Activated naive CD4-positive, alpha-beta T cell treated with anti-CD3 and anti-CD28 coated beads for 36 hours (primary cell): ENCODE measurements at places on chromosomes 13 and 19.

DNA sequence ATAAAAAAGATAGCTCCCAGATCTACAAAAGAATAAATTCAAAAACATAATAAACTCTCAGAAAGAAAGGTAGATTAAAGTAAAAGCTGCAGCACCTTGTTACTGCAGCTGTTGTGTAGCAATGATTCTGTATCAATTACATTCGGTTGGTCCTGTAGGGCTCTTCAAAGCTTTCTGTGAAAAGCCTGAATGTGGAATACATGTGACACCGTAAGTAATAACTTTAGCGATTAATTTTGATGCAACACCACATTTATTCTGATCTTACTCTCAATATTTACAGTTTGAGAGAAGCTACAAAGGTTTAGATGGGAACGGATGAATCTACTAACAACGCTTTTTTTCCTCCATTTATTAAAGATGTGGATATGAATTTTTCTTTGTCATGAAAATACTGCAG, 279.2 kb downstream of the DACH1 start:
- DNase-seq = no peak
- no peaks in the 10 kb centered on the region for H3K4me1 ChIP-seq
- H3K27me3 ChIP-seq = no peaks in the 10 kb centered on the region

GRCh38 chr13:97629601-97630272, 195.8 kb downstream of the RAP2A start:
- H3K36me3 ChIP-seq = no peaks in the 10 kb centered on the region
- DNase-seq = no peak
- peaks cover 8% of the 10 kb centered on the region for H3K27me3 ChIP-seq
- H3K4me3 ChIP-seq = no peak overlapping the region
- no peak overlapping the region for H3K27ac ChIP-seq

GRCh38 chr13:26473571-26474230, 83.8 kb upstream of the WASF3 start:
- H3K27me3 ChIP-seq = peaks cover 3% of the 10 kb centered on the region
- H3K36me3 ChIP-seq = no peaks in the 10 kb centered on the region
- no peak overlapping the region for H3K4me3 ChIP-seq
- H3K4me1 ChIP-seq = peaks cover 8% of the 10 kb centered on the region
- no peak for DNase-seq
- no peak overlapping the region for H3K27ac ChIP-seq

GRCh38 chr19:6518145-6518911, 12.5 kb upstream of the TNFSF9 start:
- H3K4me3 ChIP-seq = peak overlapping the region; percentile 20
- peak overlapping the region; percentile 54 for H3K27ac ChIP-seq
- no peaks in the 10 kb centered on the region for H3K27me3 ChIP-seq
- DNase-seq = peak; percentile 72
- H3K36me3 ChIP-seq = no peaks in the 10 kb centered on the region

GRCh38 chr13:107553838-107554237, 661.5 kb downstream of the LIG4 start:
- no peaks in the 10 kb centered on the region for H3K27me3 ChIP-seq
- no peaks in the 10 kb centered on the region for H3K36me3 ChIP-seq
- H3K27ac ChIP-seq = no peak overlapping the region
- DNase-seq = no peak
- no peak overlapping the region for H3K4me3 ChIP-seq

DNA sequence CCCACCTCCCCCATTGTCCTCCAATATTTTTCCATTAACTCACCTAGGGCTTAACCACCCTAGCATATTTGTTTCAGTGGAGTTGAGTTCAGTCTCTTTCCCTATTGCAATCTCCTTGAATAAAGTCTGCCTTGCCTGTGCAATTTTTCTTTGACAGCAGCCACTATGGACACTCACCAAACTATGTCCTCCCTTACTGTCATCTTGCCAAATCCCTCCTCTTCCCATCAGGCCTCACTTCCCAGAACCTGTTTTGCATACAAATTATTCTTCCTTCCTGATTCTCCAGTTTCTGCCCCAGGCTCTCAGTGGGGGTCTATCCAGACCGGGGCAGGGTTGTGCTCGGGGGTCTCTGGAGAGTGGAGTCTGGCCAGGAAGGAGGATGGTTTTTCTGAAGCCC, 2.2 kb upstream of the LYPD5 start:
- H3K27me3 ChIP-seq = peaks cover 3% of the 10 kb centered on the region
- H3K4me1 ChIP-seq = no peaks in the 10 kb centered on the region
- no peak for DNase-seq
- H3K36me3 ChIP-seq = no peaks in the 10 kb centered on the region

- no peak for DNase-seq
- no peaks in the 10 kb centered on the region for H3K36me3 ChIP-seq
- no peak overlapping the region for H3K4me3 ChIP-seq
- H3K27ac ChIP-seq = no peak overlapping the region
These were observed 864.9 kb upstream of the PCDH20 start for GRCh38 chr13:62280590-62280989.

GRCh38 chr19:41586064-41586463, 10.1 kb downstream of the CEACAM21 start:
- DNase-seq = no peak
- H3K27me3 ChIP-seq = no peaks in the 10 kb centered on the region
- H3K36me3 ChIP-seq = peaks cover 34% of the 10 kb centered on the region
- H3K4me3 ChIP-seq = no peak overlapping the region
- no peak overlapping the region for H3K27ac ChIP-seq

GRCh38 chr19:504616-505015, 2.7 kb upstream of the TPGS1 start:
- H3K36me3 ChIP-seq = no peaks in the 10 kb centered on the region
- no peak for DNase-seq
- H3K4me3 ChIP-seq = no peak overlapping the region
- peaks cover under 1% of the 10 kb centered on the region for H3K27me3 ChIP-seq
- peaks cover 25% of the 10 kb centered on the region for H3K4me1 ChIP-seq
- H3K27ac ChIP-seq = no peak overlapping the region

DNA sequence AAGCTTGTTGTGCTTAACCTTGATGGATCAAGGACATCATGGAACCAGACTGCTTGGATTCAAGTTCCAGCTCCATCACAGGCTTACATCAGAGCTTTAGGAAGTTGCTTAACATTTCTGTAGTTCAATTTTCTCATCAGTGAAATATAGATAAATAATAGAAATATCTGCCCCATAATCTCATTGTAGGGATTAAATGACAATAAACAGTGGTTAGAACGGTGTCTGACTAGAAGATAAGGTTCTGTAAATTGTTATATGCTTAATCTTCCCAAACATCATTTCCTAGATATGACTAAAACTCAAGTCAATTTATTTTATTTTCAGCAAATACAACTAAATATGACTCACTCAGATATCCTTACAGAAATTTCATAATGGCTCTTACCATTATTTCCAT, 83.5 kb downstream of the SLITRK1 start:
- H3K27ac ChIP-seq = no peak overlapping the region
- no peak for DNase-seq
- no peak overlapping the region for H3K4me3 ChIP-seq
- H3K36me3 ChIP-seq = no peaks in the 10 kb centered on the region
- H3K4me1 ChIP-seq = no peaks in the 10 kb centered on the region

DNA sequence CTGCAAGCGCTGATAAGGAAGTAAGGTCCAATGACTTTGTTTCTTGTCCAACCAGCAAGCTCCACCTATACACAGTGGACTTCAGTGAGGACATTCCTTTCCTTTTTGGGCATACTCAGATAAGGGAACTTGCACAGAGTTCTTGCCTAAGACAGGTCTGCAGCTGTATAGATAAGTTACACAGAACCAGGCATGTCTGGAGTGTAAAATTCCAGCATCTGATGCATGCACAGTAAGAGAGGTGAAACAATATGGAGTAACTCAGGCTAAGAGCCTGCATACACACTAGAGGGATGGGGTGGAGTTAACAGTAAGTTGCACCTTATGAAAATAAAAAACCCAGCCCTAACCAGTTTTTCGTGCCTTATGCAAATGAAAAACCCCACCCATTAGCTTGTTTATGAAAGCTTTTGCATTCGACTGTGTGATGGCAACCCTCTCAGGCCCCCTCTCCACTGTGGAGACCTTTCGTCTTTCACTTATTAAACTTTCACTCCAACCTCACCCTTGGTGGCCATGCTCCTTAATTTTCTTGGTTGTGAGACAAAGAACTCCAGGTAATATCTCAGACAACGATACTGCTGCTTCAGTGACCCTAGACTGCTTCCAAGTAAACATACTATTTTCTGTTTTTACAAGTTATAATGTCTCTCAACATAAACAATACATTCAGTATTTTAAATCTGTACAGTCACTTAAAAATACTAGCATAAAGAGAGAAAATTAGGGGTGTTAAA, 2859.0 kb upstream of the PCDH20 start:
- no peaks in the 10 kb centered on the region for H3K27me3 ChIP-seq
- no peak overlapping the region for H3K27ac ChIP-seq

- peaks cover 73% of the 10 kb centered on the region for H3K27me3 ChIP-seq
- H3K4me3 ChIP-seq = no peak overlapping the region
- no peaks in the 10 kb centered on the region for H3K36me3 ChIP-seq
- H3K27ac ChIP-seq = no peak overlapping the region
These were observed 17.2 kb downstream of the KCNC3 start for GRCh38 chr19:50311723-50312635.

DNA sequence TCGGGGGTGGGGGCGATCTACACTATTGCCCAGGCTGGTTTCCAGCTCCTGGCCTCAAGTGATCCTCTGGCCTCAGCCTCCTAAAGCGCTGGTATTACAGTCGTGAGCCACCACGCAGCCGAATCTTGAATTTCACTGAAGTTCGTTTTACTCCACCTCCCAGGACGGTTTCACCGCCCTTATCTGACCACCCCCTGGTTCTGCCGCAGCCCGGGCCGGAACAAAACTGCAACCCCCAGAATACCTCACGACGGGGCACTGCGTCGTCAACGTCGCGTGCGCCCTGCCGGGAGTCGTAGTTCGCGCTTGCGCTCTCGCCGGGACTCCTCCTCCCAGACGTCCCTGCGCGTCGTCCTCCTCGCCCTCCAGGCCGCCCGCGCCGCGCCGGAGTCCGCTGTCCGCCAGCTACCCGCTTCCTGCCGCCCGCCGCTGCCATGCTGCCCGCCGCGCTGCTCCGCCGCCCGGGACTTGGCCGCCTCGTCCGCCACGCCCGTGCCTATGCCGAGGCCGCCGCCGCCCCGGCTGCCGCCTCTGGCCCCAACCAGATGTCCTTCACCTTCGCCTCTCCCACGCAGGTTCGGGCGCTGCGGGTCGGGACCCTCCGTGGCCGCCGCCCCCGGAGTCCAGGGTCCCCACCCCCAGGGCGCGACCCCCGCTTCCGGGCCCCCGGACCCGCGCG, at the start of gene ATP5F1D:
ATP5F1D (plus strand) TSS at position 335 of the 679 bp plus-strand sequence; CDS start at position 435, 100 bp downstream.
- H3K27me3 ChIP-seq = peaks cover 10% of the 10 kb centered on the region
- DNase-seq = peak; percentile 94
- peaks cover 2% of the 10 kb centered on the region for H3K36me3 ChIP-seq
- H3K4me1 ChIP-seq = peaks cover 43% of the 10 kb centered on the region

- no peak overlapping the region for H3K4me3 ChIP-seq
- no peaks in the 10 kb centered on the region for H3K4me1 ChIP-seq
- peaks cover 7% of the 10 kb centered on the region for H3K36me3 ChIP-seq
- no peak for DNase-seq
- H3K27ac ChIP-seq = no peak overlapping the region
These were observed 103.4 kb downstream of the FRY start for GRCh38 chr13:32135056-32135390.

DNA sequence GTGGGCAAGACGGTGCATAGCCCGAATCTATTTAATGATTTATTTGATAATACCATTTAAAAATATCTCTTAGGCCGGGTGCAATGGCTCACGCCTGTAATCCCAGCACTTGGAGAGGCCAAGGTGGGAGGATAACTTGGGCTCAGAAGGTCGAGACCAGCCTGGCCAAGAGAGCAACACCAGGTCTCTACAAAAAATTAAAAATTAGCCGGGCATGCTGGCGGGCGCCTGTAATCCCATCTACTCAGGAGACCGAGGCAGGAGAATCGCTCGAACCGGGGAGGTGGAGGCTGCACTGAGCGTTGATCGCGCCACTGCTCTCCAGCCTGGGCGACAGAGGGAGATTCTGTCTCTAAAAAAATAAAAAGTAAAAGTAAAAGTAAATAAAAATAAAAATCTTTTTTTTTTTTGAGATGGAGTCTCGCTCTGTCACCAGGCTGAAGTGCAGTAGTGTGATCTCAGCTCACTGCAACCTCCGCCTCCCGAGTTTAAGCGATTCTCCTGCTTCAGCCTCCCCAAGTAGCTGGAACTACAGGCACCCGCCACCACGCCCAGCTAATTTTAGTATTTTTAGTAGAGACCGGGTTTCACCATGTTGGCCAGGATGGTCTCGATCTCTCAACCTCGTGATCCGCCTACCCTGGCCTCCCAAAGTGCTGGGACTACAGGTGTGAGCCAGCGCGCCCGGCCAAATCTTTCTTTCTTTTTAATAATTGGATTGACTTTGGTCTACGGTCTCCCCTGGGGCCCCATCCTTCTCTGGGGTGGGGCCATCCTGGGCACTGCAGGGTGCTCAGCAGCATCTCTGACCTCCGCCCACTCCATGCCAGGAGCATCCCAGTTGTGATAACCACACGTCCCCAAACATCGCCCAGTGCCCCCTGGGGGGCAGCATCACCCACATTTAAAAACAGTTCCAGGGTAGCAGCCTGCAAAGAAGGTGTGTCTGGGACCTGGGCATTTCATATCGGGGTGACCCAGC, 90.7 kb downstream of the GNG7 start:
- peak overlapping the region; percentile 81 for H3K4me3 ChIP-seq
- H3K4me1 ChIP-seq = peaks cover 47% of the 10 kb centered on the region
- H3K27ac ChIP-seq = no peak overlapping the region
- peak; percentile 54 for DNase-seq
- peaks cover 4% of the 10 kb centered on the region for H3K27me3 ChIP-seq

DNA sequence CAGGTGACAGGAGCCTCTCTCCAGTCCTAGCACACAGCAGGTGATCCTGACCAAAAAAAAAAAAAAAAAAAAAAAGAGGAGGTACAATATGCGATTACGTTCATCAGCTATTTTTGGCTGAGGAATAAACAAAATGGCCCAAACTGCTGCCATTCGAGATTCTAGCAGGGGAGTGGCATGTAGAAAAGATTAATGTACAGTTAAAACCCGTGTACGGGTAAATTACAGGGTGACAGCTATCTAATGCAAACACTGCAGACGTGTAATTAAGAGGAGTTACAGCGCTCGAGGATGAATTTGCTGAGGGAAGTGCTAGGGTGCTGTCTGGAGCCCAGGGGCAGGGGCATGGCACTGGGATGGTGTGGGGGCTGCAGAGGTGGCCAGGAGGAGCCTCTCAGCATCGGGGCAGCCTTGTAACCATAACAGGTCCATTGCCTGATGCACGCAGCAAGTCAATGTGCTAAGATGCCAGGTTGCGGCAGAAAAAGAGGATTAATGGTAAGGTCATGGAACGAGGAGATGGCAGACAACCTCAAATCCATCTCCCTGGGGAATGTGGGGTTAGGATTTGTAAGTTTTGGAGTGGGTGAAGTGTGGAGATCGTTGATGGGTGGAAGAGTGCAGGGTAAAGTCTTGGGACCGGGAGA, 17.4 kb downstream of the CHST8 start:
- H3K4me1 ChIP-seq = no peaks in the 10 kb centered on the region
- H3K27me3 ChIP-seq = peaks cover 11% of the 10 kb centered on the region
- H3K4me3 ChIP-seq = no peak overlapping the region

- H3K27ac ChIP-seq = no peak overlapping the region
- DNase-seq = no peak
- no peak overlapping the region for H3K4me3 ChIP-seq
- peaks cover 1% of the 10 kb centered on the region for H3K4me1 ChIP-seq
- peaks cover 2% of the 10 kb centered on the region for H3K27me3 ChIP-seq
These were observed 4.7 kb upstream of the TMPRSS9 start for GRCh38 chr19:2355168-2356035.
